ENCODE measurements at places on chromosomes 16 and 17.

DNA sequence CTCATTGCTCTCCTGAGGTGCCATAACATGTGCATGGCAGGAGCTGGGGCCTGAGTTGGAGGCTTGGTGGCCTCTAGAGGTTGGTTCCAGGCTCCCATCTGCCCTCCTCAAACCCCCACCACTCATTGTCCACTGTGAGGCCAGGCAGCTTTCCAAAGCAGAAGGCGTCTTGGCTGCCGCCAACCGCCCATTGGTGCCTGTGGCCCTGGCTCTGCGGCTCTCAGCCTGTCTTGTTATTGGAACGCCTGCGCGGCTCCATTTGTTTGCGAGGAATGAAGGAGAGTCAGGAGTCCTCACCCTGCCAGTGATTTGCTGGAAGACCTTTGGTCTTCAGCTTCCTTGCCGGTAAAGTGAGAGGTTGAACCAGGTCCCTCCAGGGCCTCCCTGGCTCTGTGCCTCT, 43.6 kb downstream of the OR1D5 start:
- no peak for DNase-seq

DNA sequence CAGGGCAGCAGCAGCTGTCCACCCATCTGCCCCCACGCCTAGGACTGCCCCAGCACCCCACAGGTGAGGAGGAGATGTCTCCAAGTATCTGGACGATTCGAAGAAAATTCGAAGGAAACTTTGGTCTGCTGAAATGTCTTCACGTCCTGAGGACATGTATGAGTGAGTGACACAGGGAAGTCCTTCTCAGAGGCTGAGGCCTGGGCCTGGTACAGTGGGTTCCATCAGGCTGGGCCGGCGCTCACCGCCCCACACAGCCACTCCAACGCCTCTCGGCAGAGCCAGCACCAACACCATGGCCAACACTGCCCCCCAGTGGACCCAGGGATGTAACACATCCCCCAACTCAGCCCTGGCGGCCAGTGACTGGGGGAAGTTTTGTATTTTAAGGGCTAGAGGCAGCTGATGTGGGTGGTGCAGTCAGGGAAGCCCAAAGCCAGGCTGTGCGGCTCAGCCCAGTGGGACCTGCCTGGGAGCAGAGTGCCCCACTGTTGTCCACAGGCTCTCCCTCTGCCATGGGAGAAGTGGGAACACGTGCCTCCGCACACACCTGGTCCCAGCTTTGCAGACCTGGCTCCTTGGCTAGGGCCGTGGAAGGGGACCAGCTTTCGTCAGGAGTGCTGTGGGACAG, 55.8 kb upstream of the FASN start:
- DNase-seq: peak; percentile 84

- DNase-seq: no peak
Measured at GRCh38 chr16:57507136-57508034, 21.1 kb upstream of the DOK4 start.

GRCh38 chr17:72967977-72968585, 124.4 kb downstream of the SLC39A11 start:
- no peak for DNase-seq

- peak; percentile 69 for DNase-seq
Measured at GRCh38 chr16:79845033-79845733, 244.6 kb upstream of the MAF start.

DNA sequence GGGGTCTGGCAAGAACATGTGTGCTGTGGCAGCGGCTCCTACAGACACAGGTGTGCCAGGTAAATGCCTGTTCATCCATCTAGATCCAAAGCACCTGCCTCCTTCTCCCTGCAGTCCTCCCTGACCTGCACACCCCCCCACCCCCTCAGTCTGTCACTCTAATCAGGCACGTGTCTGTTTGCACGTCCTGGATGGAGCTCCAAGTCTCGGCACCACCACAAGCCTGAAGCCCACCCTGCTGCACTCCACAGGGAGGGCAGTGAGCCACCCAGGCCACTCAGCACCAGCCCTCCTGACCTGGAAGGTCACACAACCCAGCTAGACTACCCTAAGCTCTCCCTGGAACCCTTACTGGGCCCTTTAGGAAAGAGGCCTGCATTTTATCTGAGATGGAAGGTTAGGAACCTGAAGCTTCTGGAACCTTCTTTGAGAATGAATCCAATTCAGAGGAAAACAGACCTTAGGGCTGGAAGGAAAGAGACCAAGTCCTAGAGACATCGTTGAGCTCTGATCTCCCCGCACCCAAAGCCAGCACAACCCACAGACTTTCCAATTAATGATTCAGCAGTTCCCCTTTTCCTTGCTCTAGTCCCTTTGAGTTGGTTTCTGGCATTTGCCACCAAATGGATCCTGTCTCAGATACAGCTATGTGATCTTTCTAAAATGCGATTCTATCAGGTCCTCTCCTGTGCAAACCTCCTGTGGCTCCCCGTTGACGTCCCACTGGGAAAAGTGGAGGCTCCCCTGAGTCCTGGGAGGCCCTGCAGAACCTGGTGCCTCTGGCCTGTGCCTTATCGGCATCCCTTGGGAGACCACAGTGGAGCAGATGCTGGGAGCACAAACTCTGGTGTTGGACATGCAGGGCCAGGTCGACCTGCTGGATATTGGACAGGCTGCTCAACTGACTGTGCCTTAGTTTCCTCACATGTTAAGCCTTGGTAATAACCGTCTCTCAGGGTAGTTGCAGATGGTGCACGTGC, 67.9 kb downstream of the PRMT7 start:
- no peak for DNase-seq

DNA sequence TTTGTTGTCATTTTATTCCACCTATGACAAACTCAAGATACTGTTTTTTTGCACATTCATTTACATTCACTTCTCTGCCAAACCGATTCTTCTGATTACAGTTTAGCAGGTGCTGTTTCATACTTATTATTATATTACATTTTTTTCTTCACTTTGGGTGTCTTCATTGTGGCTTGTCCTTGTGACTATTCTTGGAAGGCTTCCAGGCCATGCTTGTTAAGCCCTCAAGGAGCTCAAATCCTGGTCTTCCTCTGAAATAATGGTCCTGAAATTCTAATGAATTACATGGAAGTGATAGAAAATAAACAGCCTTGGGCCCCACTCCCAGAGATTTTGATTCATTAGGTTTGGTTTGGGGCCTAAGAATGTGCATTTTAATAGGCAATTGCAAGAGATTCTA, 1.4 kb downstream of the KRTAP2-4 start:
- no peak for DNase-seq

- peak; percentile 22 for DNase-seq
Measured at GRCh38 chr16:1048442-1049112, 24.0 kb upstream of the SSTR5 start.

GRCh38 chr16:86317813-86318650, 192.3 kb upstream of the FOXF1 start:
- no peak for DNase-seq

GRCh38 chr16:4578961-4579530, 22.9 kb downstream of the C16orf96 start:
- no peak for DNase-seq

GRCh38 chr16:76338472-76338871, 61.3 kb downstream of the CNTNAP4 start:
- no peak for DNase-seq

DNA sequence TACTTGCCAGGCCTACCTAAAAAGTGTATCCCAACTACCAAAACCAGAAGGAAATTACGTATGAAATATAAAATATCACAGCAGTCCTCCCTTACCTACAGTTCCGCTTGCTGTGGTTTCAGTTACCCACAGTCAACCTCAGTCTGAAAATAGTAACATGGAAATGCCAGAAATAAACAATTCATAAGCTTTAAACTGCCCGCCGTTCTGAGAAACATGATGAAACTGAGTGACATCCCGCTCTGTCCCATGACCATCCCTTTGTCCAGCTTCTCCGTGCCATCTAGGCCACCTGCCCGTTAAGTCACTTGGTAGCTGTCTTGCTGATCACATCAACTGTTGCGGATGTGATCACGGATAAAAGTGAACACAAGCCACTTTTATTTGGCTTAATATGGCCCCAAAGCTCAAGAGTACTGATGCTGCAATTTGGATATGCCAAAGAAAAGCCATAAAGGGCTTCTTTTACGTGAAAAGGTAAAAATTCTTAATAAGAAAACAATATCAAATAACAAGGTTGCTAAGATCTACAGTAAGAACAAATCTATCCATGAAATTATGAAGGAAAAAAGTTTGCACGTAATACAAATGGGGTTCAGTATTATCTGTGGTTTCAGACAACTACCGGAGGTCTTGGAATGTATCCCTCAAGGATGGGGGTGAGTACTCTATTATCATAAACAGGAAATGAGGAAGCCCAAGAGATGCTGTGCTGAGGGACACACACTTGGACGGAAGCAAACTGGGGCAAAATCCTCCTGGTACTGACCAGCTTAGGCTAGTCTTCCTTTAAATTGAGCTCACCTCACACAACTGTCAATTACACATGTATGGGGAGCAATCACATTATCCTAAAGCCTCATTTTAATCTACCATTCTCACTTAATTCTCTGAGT, 8.2 kb downstream of the USP22 start:
- DNase-seq: peak; percentile 78

GRCh38 chr16:57720142-57720575, 15.4 kb upstream of the KATNB1 start:
- peak; percentile 61 for DNase-seq

- DNase-seq: peak; percentile 63
Measured at GRCh38 chr16:67415872-67416793, at the start of gene ZDHHC1. ZDHHC1 (minus strand) TSS chr16:67416477; CDS start chr16:67407775, 8,702 bp downstream.

DNA sequence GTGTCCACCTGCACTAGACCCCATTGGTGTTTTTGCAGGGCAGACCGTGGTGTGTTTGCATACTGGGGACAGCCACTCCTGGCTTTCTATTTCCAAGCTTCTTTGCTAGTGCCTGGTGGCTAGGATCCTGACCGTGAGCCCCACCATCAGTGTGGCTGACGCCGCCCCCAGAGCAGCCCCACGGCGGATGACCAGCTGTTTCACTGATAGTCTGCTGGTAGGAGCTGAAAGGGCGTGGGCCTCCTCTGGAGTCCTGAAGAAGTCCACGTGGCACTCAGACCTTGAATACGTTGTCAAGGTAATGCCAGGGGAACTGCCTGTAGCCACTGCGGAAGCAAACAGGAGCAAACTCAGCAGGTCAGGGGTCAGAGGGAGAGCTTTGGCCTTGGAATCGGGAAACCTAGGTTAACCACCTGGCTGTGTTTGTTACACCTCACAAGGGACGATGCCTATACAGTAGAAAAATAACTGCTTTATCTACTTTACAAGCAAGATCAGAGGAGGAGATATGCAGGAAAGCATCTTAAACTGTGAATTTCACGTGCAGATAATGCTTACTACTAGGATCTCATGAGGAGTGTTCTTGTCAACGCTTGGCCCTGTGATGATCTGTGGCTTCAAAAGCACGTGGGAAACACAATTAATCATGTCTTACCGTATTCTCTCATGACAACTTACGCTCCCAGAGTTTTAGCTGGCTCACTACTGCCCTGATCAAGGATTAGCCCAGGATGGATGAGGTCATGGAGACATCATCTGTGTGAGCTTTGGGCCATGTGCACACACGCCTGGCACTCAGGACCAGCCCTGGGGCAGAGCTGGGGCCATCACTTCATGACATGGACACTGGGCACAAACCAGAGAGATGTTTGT, 30.3 kb downstream of the ALDH3A2 start:
- no peak for DNase-seq

- DNase-seq: no peak
Measured at GRCh38 chr17:29216856-29217255, 29.8 kb upstream of the CRYBA1 start.

DNA sequence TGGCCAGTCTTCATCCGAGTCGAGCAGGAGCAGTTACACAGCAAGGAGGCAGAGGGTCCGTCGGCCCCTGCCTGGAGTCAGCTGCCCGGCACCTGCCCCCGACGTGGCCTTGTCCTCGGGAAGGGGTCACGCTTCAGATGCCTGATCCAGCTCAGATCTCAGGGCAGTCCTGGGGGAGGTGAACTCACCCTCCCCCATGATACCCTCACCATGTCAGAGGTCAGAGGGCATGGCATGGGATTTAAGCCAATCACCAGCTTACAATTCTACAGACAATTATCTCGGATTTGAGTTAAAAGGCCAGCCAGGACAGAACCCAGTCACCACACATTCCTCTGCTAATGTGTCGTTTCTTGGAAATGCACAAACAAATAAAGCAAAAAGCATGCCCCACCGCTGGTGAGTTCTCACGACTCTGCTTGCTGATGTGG, 211.3 kb downstream of the FOXL1 start:
- DNase-seq: no peak

DNA sequence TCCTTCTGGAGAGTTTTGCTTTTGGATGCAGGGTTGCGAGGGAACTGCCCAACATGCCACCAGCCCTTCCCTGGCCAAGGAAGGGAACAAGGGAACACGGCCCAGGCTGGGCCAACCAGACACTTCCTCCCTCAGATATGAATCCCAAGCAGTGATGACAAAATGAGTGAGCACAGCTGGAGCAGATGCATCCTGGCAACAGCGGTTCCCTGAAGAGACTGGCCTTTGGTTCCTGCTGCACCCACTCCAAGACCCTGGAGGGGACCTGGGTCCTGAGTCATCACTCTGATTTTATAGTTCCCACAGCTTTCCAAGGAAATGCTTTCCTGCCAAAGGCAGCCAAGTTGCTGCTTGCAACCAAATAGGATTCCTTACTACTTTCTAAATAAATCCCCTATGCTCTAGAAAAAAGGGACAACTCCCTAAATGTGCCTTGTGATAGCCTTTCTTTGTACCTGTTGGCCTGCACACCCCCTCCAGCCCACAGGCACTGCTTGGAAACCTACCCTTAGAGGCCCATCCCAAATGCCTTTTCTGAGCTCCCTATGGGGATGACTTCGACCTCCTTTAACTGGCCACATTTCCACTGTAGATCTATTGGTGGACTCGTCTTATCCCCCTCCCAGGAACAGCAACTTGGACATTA, 5.3 kb downstream of the ST3GAL2 start:
- DNase-seq: no peak

- no peak for DNase-seq
Measured at GRCh38 chr16:67190041-67190440, at the start of gene EXOC3L1. EXOC3L1 (minus strand) TSS chr16:67190136; CDS start chr16:67189676, 460 bp downstream.

GRCh38 chr17:67461228-67461780, 84.2 kb downstream of the PITPNC1 start:
- DNase-seq: no peak

DNA sequence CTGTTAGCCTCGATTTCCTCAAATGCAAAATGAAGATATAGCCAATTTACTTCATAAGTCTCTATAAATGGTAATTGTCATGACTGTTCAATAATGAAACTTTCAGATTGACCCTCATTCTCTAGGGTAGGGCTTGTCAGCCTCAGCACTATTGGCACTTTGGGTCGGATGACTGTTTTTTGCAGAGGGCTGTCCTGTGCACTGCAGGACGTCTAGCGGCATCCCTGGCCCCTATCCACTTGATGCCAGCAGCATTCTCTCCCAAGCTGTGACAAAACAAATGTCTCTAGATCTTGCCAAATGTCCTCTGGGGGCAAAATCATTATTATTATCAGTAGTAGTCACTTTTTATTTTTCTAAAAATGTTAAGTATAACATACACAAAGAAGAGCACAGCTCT, 24.6 kb downstream of the CDH11 start:
- DNase-seq: no peak

GRCh38 chr17:77460514-77461046, 319.8 kb downstream of the SEC14L1 start:
- peak; percentile 68 for DNase-seq

GRCh38 chr16:12570046-12570618, 233.6 kb downstream of the CPPED1 start:
- DNase-seq: no peak
